ENCODE measurements at places on chromosomes 13 and 19.

DNA sequence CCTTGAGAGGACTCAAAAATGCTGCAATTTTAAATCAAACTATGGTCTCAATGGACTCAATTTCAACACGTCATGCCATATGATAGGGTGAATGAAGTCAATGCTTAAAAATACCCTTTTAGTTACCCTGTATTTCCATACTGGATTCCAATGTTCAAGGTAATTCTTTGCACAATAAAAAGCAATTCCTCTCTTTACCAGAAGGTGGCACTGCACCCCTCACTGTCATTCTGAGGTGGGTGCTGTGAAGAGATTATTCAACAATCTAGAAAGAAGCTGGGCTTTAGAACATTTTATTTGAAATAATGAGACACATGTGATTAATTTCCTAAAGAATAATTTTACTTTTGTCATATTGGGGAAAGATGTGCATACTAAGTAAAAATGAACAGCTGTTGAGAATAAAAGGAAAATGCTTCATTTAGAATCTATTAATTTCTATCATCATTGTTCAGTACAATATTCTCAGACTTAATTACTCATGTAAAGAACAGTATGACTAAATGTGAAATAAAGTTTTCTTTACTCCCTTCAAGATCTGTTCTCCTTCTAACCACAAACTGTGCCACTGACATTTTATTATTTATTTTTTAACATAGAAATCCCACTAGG lies 789.1 kb downstream of the GPC5 start:
- no peak for DNase-seq

- DNase-seq = no peak
Measured at GRCh38 chr19:38664503-38665211, 17.2 kb downstream of the ACTN4 start.

DNA sequence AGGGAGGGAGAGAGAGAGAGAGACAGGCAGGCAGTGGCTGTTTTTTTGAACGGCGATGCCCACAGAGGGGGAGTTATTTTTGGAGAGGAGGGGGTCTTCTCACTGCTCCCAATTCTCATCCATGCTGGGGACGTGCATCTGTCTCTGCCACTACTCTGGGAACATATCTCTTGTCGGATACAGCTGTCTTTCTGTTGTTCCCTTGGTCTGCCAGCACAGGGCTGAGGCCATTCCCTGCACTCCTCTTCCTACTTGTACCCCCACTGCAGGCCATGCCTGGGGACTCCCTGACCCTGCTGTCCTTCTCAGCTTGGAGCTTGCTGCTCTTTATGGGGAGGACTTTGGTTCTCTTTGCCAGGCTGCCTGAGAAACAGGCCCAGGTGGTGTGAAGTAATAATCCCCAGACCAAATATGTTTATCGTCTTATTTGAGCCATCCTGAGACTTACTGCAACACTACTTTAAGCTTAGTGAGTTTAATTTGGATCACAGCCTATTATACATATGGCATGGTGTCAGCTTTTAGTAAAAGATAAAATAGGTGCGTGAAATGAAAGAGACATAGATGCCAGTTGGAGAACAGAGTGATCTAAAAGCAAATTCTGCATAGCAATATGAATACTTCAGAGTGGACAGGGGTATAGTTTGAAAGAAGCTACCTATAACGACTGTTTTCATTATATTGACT lies 19.1 kb downstream of the LRCH1 start:
- no peak for DNase-seq

- DNase-seq = no peak
Measured at GRCh38 chr19:17796838-17797423, 2.0 kb downstream of the B3GNT3 start.

DNA sequence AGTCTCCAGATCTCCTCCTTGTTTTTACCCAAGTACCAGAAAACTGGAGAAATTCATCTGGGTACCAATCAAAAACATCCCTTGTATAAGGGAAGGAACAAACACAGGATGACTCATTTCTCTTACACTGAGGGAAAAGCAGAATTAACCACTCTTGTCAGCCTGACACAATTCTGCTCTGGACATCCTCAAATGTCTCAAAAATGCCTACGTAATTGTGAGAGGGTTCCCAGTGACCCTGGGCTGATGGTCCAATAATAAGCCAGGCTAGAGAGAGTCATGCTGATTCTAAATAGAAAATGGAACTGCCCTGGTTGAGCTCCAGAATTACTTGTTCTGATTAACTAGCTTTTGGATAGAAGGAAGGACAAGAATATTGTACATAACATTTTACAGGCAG lies 14.5 kb downstream of the ZNF708 start:
- no peak for DNase-seq

- DNase-seq = no peak
Measured at GRCh38 chr13:80363890-80364503, 23.1 kb upstream of the SPRY2 start.

GRCh38 chr13:49395878-49396380 lies 47.9 kb downstream of the CAB39L start:
- DNase-seq = no peak

- no peak for DNase-seq
Measured at GRCh38 chr19:7119582-7119981, 50.1 kb downstream of the ZNF557 start.

- DNase-seq = no peak
Measured at GRCh38 chr13:44219577-44220548, 153.8 kb upstream of the SERP2 start.

- no peak for DNase-seq
Measured at GRCh38 chr13:40356011-40356410, 310.4 kb downstream of the FOXO1 start.

DNA sequence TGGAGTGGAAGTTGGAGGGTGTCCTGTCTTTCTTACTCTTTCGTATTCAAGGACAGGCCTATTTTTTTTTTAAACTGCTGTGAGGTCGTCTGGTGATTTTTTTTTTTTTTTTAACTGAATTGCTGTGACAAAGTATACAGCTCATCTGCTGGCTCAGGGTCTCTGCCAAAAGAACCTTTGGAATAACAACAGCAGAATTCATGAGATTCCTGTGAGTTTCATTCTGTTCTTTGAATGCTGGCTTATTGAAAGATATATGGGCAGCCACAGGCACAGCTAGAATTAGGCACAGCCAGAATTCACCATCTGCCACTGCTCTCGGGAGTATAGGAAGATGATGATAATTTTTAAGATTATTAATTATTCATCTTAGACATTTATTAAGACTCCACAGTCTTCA lies 21.4 kb upstream of the FRY start:
- no peak for DNase-seq
